ENCODE measurements at places on chromosomes 3 and 15.

- DNase-seq, result no peak
Measured at GRCh38 chr3:29312395-29312794, 31.5 kb downstream of the RBMS3 start.

- no peak for DNase-seq
Measured at GRCh38 chr15:41894251-41894790, 468 bp upstream of the SPTBN5 start.

GRCh38 chr15:70382009-70382749 lies 284.5 kb upstream of the TLE3 start:
- DNase-seq, result no peak

DNA sequence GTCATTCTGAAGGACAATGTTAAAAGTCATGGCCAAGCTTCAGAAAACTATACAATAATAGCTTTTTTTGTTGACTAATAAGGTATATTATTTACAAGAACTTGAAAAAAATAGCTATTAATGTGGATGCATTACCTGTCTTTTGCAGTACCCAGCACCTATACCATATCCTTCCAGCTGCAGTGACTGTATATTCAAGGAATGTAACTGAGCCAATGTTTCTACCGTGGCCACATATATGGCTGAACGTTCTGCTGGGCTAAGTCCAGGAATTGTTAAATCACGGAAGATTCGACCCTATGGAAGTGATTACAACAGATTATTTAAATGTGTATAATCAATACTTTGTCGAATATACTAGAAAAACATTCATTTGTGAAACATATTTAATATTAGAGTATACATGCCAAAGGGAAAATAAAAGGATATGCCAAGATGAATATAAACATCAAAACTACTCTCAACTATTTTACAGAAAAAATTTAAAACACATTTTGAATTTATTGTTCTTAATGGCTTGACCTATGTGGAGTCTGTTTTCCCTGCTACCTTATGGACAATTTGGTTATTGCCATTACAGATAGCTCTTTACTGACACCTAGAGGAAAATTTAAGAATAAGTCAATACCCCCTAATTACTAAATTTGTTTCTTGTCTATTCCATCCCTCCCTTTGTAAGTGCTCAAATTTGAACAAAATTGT lies 17.6 kb downstream of the ACAD11 start:
- DNase-seq, result peak; percentile 47

GRCh38 chr3:69865925-69866679 lies 126.8 kb downstream of the MITF start:
- no peak for DNase-seq

DNA sequence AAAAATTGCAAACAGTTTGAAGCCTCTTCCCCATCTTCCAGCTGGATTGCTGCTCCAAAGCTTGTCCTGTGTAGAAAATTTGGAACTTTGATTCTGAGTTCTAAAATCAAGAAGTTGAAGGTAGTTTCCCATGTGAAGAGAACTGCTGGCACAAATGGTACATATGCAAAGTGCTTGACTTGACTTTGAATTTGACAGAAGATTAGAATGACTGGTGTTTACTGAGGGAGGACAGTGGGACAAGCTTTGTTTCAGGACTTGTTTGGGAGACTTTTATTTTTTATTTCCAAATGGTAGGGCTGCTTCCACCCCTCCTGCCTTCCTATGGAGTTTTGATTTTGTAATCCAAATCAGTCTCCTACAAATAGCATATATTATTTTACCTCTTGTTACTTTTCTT lies 7.4 kb downstream of the ZFAND6 start:
- no peak for DNase-seq

DNA sequence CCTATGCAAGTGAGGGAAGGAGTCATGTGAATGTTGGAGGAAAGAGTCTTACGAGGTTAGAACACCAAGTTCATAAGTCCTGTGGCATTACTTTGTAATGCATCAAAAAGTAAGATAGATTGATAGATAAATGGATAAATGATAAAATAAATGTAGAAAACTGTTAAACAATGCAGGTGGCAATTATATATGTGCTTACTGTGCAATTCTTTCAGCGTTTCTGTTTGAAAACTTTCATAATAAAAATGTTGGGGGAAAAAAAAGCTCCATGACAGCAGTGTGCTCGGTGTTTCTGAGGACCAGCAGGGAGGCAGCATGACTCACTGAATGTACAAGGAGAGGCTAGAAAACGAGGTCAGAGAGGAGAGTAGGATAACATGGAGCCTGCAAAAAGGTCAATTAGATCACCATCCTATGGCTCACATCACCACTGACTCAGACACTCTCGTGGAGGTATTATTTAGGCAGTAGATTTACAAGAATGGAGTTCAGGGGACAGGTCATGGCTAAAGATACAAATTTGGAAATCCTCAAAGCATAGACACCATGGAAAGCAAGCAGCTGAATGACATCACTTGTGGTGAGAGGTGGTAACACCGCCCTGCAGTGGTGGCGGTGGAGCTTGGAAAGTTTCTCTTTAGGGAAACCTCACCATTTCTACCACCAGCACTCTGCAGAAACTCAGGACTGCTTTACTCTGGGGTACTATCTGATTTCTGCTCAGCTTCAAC lies 219.8 kb downstream of the CTNNB1 start:
- DNase-seq, result no peak

DNA sequence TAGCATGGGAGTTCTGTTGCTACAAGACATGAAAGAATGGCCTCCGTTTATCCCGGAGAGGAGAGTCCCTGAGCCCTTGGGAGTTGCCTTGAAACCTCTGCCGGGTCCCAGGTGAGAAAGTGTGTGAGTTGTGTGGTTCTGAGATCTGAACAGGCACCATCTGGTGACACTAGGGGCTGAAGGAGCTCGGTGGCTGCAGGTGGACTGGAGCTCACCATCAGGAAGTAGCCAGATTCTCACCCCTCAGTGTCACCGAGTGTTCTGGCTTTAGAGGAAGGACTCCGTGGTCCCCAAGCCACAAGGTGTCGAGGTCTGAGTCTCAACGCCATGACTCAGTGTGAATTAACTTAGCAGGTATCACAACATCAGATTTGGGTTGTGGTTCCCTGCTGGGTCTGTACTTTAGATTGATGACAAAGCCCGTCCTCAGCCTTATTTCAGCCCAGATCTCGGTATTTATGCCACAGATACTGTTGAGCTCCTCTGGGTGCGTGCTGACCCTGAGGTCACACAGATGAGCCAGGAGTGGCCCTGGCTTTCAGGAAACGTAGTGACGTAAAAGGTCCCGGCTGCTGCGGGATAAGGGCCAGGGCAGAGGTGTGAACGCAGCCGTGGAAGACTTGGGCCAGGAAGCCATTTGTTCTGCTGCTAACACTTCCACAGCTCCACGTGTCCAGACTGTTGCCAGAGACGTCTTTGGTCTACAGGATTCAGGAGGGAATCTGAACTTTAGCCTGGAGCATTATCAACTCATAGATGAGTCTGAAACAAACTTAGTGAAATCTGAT lies 54.4 kb downstream of the PGPEP1L start:
- no peak for DNase-seq

DNA sequence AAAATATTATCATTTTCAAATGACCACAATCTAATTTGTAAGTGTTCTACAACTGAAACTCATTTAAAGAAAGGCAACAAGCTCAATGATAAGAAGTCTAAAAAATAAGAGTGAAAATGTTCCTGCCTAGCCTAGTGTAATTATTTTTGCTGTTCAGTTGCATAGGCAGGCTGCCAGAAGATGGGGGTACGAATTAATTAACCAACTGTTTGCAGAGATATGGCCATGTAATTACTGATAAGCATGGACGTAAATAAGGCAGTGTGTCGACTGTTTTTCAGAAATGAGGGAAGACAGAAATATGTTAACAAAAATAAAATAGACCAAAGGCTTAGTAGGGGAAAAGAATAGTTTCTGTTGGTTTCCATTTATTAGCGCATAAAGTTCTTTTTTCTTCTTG lies 24.7 kb upstream of the SCAANT1 start:
- no peak for DNase-seq

DNA sequence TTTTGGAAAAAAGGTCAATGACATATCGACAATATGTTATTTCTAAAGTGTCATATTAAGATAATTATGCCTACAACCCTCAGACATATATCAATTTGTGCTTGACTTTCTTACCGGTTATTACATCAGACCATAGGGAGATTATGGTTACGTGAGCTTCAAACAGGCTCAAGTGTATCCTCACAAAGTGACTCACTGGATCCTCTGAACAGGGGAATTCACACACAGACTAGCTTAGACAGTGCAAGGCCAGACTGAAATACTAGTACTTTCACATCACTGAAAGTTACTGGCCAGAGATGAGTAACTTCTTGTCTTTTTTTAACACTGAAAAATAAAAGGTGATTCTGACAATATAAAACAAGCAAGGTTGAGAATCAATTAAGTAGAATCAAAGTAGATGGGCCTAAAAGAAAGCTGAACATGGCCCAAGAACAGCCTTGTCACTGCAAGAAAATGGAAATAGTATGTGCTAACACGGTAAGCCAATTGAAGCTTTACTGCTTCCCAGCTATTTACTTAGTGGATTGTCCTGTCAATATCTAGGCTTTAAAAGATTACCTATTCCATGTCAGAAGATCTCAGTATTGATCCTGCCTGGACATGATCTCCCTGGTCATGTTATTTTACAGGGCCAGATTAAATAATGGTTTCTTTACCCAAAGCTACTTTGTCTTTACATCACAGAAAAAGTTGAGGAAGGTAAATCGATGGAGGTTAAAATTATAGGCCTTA lies 848.6 kb downstream of the ROBO1 start:
- peak; percentile 29 for DNase-seq

GRCh38 chr15:49290191-49290590 lies 120.1 kb downstream of the GALK2 start:
- DNase-seq, result no peak

- no peak for DNase-seq
Measured at GRCh38 chr3:129749692-129750091, 143.2 kb upstream of the PLXND1 start.

- peak; percentile 19 for DNase-seq
Measured at GRCh38 chr3:151766454-151766853, 32.7 kb downstream of the AADACL2 start.

- no peak for DNase-seq
Measured at GRCh38 chr3:164406281-164406680, 672.0 kb downstream of the SI start.

Measured in HTR-8/SVneo (cell line).